ENCODE measurements at places on chromosomes 3 and 15.

GRCh38 chr3:14139771-14140170, 14.9 kb downstream of the TMEM43 start:
- DNase-seq = no peak

DNA sequence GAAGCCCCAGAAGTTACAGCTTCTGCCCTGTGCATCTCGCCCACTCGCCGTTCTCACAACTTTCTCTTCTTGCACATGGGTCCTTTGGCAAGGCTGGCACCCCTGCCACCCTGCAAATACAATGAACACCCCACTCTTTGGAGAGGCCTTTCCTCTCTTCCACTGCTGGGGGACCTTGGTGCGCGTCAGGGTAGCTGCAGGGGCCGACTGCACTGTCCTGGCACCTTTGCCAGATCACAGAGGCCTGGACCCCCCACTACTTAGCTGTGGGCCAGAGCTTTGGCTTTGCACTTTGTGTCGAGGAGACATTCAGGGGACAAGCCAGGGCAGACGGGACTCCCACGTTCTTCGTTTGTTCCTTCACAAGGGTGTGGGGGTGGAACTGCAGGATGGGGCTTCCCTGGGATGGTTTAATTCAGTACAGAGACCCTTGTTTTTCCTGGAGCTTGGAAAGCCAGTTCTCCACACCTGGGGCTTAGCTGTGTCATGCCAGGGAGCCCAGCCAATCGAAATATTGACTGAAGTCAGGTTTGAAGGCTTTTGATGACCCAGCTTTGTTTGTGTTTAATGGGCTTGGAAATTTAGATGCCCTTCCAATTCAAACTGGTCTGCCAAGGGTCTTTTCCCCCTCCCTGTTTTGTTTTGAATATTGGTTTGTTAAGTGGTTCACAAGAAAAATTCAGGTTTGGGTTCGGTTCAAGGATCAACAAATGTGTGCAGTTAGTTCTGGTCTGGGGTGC, 256.1 kb upstream of the TLE3 start:
- no peak for DNase-seq

- DNase-seq = peak; percentile 89
Observed at GRCh38 chr3:72591522-72592421, 256.5 kb downstream of the SHQ1 start.

DNA sequence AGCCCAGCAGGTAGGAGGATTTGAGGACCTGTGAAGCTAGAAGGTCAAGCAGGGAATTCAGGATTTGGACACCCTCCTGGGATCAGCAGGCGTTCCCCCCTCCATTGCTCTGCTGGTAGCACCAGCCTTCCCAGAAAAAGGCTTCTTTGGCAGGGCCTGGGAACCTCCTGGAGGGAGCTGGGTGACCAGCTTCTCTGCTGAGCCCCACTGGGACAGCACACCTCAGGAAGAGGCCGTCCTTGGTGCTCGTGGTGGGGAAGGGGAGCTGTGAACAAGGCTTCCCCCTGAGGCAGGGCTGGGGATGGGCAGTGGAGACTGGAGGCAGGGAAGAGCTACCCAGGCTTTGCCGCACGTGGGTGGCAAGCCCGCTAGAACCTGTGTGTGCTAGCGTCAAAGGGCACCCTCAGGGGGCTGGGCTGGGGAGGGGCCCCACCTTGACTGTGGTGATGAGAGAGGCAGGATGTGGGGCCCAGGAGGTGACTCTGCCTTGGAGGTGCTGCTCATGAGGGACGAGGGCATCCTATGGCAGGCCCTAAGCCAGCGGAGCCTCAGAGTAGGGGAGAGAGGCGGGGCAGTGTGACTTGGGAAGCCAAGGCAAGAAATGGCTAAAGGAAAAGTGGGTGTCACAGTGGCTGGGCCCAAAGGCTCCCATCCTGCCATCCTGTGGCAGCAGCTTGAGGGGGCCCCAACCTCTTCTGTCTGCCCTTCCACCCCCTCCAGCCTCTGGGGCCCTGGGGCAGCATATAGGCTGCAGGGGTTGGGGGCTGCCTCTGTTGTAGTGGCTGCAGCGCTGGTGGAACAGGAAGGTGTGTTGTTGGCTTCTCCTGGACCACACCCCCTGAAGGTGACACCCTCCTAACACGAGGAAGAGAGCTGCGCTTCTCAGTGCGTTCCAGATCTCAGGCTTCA, 20.7 kb downstream of the KLF13 start:
- DNase-seq = no peak

GRCh38 chr15:28094732-28095521, 4.2 kb downstream of the OCA2 start:
- no peak for DNase-seq

- no peak for DNase-seq
Observed at GRCh38 chr3:66037330-66037985, 1.3 kb downstream of the MAGI1 start.

DNA sequence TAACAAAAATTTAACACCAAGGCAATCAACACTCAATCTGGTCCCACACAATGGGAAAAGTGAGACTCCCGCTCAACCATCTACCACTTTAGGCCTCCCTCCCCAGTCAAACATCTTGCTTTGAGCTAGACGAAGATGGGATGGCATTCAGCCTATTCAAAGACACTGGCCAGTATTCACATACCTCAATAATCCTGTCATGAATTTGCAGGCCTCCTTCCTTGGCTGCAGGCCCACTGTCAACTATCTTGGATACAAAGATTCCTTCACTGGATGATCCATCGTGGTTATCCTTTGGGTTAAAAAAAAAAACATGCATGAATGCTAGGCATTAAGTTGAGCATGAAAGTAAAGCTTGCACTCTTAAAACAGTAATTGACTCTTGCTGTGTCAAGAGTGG, 22.6 kb downstream of the PDZRN3 start:
- peak; percentile 54 for DNase-seq

- no peak for DNase-seq
Observed at GRCh38 chr15:59240036-59240435, 33.4 kb downstream of the LDHAL6B start.

- no peak for DNase-seq
Observed at GRCh38 chr3:37392957-37393356, 218.6 kb upstream of the LRRFIP2 start.
